ENCODE measurements at places on chromosomes 1 and 21. TPM values are rescaled to one million over a fixed set of nuclear protein-coding genes. Genes with fewer than 3 reads are reported as not detected.

GRCh38 chr1:228867951-228868730 is 132.9 kb downstream of the RHOU start:
- no peak for DNase-seq

GRCh38 chr1:45299981-45300668 is 26.6 kb upstream of the HPDL start:
- peak; percentile 29 for DNase-seq

The AQP10 gene
- not detected for total RNA-seq

The IL22RA1 gene
- total RNA-seq: not detected

Measured in glutamatergic neuron (in vitro differentiated cells).